ENCODE measurements at places on chromosomes 2 and 18.

- no peak for ATAC-seq
Observed at GRCh38 chr2:167404627-167405284, 516.5 kb downstream of the XIRP2 start.

DNA sequence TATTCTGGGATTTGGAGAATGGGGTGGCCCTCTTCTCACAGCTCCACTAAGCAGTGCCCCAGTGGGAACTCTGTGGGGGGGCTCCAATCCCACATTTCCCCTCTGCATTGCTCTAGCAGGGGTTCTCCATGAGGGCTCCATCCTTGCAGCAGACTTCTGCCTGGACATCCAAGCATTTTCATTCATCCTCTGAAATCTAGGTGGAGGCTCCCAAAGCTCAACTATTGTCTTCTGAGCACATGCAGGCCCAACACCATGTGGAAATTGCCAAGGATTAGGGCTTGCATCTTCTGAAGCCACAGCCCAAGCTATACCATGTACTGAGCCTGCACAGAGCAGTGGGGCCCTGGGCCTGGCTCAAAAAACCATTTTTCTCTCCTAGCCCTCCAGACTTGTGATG is 162.4 kb upstream of the CWC22 start:
- ATAC-seq, result no peak

- no peak for ATAC-seq
Observed at GRCh38 chr2:19731515-19731914, 170.3 kb downstream of the TTC32 start.

- no peak for ATAC-seq
Observed at GRCh38 chr18:3427944-3428343, 22.0 kb upstream of the TGIF1 start.

DNA sequence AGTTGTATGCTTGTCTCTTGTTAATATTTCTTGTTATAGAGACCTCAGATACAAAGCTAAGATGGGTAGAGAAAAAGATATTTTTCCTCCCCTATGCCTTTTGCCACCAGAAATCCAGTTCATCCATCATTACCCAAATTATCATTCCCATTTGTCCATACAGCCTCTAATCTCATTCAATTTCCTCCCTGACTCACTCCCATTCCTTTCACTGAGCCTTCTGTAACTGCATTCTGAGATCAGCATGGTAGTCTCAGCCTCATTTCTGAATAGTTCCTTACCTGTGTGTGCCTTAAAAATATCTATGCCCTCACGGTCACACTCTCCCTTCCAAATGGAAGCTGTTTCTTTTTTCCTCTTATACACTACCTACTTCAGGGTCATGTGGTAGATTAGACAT is 15.7 kb upstream of the PIK3C3 start:
- no peak for ATAC-seq

GRCh38 chr2:219752726-219753125 is 125.3 kb downstream of the SLC4A3 start:
- ATAC-seq, result no peak

DNA sequence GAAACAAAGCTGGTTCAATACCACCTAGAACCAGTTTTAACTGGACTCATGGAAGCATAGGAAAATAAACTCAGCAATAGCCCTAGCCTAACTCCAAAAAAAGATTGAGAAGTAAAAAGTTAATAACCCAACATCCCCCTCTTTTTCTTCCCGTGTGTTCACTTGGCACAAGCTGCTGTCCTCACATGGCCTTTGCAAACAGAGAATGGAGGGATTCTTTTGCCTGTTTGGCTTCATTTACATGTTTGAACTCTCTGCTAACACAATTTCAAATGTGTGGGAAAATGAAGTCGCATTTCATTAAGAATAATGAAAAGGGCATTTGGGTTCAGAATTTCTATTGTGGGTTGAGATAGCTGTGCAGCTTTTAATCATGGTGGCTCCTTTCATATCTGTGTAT is 589.2 kb upstream of the LRRTM1 start:
- no peak for ATAC-seq

- no peak for ATAC-seq
Observed at GRCh38 chr2:39603436-39603835, 62.3 kb upstream of the TMEM178A start.

DNA sequence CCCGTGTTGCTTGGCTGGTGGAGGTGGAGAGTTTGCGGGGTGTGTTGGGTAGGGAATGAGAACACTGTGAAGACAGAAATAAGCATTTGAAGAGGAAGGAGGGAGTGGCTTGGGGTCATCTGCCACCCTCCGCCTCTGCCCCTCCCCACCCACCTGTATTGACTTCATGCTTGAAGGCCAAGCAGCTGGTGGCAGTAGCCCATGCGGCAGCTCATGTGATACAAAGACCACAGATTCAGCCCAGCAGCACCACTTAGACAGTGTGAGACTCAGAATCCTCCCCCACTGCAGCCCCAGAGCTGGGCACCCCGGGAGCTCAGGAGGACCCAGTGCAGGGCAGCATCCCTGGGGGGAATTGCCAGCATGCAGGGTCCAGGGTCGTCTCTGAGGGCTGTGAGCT is 15.4 kb downstream of the NPPC start:
- no peak for ATAC-seq

DNA sequence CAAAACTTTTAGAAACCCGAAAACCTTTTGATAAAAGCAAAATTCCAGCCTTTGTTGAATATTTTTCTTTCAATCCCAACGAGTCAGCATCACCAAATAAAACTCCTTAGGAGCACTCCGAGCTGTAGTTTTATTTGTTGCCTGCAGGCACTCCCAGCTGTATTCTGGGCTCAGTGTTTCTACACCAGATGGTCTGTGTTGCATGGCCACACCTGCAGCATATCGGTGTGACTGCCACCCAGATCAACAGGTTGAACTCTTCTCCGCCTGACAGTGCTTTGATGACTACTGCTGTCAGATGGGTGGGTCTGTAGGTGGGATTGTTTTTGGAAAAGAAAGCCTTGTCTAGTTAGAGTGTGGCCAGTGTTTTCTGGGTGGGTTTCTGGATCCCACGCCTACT is 32.7 kb downstream of the APCDD1 start:
- ATAC-seq, result peak; percentile 29

GRCh38 chr2:41414486-41415230 is 633.2 kb upstream of the PKDCC start:
- peak; percentile 48 for ATAC-seq

DNA sequence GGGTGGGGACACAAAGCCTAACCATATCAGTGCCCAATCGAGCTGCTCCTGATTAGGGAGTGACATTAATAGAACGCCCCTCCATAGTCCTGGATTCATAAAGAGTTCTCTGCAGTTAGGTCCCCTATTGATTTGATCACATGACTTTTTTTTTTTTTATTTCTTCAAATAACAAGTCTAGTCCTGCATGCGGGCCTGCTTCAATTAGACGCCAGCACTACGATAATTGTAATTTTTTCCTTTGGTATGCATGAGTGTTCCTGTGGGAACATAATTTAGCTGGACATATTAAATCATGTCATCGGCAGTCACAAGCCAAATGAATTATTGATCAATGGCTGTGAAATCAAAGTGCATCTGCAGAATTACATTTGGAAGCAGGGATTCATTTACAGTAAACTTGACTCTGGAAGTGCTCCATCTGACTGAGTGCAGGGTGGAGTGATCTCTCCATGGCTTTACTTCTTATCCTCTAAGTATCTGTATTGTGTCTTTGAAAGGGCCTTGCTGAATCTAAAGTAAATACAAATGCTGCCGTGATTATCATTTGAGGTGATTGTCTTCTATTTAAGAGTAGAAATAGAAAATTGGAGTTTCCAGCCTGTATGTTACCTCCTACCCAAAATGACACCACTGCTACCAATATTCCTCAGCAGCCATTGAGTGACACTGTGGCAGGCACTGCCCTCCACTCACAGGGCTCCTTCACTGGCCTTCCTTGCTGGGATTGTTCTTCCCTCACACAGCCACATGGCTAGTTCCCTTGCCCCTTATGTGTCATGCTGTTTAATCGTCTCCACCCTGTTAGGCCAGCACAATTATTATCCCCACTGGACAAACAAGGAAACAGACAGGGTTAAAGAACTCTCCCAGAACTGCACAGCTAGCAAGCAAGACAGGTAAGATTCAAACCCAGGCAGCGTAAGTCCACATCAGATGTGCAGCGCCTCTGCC is 337.4 kb upstream of the ID2 start:
- peak; percentile 60 for ATAC-seq

DNA sequence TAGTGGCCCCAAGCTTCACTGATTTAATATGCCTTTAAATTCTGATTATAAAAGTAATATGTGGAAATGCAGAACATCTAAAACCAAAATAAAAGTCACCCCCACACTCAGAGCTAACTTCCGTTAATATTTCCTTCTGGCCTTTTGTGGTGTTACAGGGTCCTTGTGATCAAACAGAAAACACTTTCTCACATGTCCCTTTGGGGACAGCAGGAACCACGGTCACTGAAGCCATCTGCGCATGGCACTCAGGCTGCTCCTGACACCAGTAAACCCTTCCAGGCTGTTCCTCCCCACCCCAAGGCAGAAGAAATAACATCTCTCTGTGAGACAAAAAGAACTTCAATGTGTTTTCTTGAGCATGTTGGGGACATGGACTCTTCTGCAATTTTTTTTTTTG is 25.1 kb upstream of the GPR17 start:
- ATAC-seq, result no peak

GRCh38 chr2:1591978-1592907 is 152.1 kb downstream of the PXDN start:
- peak; percentile 83 for ATAC-seq

GRCh38 chr2:235004329-235004903 is 52.6 kb downstream of the SH3BP4 start:
- no peak for ATAC-seq

DNA sequence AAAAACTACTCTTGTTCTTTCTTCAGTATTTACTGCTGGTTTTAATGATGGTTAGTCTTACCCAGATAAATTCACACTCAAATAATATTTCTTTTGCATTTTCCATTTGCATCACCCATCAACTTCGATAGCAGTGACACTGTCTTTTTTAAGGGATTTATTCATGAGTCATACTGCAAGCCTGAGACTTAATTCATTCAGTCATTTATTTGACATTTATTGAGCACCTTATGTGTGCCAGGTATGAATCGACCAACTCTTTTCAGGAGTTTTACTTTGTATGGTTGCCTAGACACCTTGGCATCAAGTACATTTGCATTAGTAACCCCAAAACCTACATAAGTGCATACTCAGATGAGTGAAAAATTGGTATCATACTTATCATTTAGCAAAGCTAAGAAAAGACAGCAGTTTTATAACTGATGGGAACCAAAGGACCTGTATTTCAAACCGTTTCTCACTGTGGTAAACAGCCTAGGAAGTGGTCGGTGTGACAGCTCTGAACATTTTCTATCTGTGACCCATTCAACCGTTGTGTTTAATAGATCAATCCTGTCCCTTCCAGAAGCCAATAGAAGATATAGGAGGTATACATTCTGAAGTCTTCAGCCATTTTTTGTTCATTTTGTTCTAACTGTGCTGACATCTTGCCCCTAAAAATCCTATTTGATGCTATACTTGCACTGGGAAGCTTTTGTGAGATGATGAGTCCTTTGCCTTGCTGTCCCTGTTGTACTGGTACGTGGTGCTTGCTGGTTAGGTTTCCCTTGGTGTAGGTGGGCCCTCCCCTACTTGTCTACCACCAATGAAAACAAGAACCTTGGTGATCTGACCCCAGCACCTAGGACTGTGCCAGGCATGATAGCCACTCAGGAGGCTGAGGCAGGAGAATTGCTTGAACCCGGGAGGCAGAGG is 484.7 kb upstream of the RAB12 start:
- no peak for ATAC-seq

DNA sequence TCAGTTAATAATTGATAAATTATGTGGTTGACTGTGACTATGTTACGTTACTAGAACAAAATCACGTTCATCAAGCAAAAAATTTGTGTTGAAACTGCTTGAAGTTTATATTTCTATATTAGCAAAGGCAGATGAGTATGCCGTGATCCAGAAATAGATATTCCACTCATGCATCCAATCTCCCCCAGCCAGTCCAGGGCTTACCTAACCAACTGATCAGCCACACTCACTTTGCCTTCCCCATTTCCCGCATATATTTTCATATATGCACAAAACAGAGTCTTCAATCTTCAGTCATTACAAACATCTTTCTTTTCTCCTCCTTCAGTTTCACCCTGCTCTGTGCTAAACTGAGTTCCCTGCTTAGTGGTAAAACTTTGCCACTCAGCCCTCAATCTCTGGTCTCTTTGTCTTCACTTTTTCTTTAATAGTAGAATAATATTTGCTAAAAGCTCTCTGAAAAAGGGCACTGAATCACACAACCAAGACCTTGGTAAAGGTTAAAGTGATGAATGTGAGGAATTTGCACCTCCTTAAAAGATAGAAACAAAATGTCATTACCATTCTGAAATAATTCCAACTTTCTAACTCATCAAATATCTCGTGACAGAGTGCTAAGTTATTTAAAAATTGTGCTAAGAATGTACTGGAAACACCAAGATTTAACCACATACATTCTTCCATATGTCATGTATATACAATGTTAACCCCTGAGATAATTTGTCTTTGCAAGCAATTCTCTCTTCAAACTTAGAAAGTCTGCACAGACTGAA is 893.2 kb upstream of the CRIM1 start:
- no peak for ATAC-seq

- no peak for ATAC-seq
Observed at GRCh38 chr2:86809481-86810121, 18.9 kb upstream of the CD8A start.

DNA sequence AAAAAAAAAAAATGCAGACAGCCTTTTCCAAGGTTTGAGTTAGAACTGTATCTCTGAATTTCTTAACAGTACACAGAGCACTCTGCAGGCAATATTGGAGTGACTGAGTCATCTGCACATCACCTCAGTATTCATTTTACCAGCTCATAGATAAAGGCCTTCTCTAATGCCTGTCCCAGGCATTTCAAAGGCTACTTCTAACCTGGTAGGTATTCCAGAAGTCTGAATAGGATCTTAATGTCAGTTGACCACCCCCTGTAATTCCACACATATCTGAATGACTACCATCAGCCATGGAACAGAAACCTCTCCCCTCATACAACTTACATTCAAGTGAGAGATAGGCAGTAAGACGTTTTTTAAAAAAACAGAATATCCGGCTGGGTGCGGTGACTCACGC is 9.0 kb downstream of the METTL21A start:
- ATAC-seq, result peak; percentile 15

- no peak for ATAC-seq
Observed at GRCh38 chr2:226884166-226884565, 48.3 kb downstream of the RHBDD1 start.

DNA sequence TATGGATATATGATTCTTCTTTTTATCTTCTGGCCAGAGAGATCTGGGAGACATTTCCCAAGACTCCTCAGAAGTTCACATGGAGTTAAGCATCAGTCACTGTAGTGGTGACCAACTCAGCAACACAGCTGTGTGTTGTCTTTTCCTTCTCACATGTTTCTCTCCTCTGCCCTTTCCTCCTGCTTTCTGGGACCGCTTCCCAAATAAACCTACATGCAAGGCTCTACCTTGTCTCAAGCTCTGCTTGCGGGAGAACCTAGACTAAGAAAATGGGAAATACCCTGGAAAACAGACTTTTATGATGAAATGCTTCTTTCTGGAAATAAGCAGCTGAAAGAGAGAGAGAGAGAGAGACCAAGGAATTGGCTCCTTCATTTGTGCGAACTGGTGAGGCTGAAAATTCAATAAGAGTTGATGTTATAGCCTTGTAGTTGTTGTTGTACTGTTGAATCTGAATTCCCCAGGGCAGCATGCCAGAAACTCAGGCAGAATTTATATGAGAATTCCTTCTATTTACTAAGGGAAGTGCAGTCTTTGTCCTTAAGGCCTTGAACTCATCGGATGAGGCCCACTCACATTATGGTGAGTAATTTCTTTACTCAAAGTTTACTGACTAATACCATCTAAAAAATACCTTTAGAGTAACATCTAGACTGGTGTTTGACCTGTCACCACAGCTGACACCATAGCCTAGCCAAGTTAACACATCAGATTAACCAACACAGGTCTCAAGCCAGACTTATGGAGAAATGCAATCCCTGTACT is 22.7 kb upstream of the DSC1 start:
- ATAC-seq, result peak; percentile 93

Data from esophagus mucosa (tissue), 1 donor.